ENCODE measurements at places on chromosomes 12 and 14.
A peak's percentile ranks its signal among the peaks of the same experiment; 100 is the strongest.

DNA sequence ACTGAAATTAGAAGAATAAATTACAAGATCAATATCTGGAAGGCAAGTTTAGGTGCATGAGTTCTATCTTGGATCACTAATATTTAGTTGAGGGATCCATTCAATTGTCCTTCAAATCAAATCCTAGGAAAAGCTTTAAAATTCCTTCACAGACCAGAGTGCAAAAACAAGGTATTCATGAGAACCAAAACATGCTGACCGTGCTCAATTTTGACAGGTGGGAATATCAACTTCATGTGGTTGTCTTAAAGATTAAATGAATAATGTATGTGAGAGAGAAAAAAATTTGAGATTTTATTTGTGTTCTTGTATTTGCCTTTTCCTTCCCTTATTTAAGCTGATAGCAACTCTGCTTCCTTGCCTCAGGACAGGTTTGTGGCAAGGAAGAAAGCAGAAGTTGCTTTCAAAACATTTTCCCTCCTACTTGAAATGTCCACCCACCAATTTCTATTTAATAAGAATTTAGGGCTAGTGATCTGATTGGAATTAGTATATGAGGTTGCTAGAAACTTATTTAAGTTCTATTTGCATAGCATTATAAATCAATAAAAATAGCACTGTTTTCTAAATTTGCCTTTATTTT, 4.9 kb upstream of the PPP1R12A start:
- no peak for DNase-seq

DNA sequence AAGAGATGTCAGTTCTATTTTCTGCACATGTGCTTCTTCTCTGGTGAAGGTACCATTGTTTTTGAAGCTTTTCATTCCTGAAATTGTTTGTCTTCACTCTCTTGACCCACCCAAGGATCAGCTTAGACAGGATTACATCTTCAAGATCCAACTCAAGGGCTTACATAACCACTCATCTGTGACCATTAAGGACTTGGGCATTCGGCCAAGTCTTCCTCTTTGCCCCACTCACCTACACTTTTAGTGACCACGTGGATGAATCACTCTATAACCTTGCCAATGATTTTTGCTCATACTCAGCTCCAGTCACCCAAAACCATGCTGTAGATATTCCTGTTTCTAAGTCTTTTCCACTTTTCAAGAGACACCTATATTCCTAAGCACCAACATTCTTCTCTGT, 36.5 kb upstream of the SSTR1 start:
- DNase-seq = peak; percentile 55

DNA sequence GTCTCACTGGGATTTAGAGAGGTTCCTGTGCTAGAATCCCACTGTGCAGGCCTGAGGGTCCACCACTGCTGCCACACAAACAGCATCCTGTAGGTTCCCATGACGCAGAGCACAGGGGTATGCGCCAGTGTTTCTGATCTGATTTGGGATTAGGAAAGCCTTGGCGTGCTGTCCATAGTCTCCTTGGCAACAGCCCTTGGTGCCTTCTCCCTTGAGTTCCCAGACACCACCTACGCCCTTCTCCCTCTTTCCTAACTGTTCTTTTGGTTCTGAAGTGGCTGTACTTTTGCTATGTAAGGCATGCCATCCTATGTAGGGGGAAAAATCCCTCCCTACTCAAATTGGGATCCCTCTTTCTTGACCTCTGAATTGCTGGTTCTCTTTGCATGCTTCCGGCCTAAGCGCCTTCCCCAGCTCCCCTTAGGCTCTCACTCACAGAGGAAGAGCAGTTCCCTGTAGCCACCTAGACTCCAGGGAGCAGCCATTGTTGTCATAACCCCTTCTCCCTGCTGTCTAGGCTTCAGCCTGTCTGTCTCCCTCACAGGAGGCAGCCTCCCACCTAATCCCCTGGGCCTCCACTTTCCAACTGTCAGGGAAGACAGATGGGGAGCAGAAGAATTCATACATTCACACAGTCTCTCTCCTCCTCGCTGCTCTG, 14.8 kb upstream of the RIC8B start:
- DNase-seq = no peak

DNA sequence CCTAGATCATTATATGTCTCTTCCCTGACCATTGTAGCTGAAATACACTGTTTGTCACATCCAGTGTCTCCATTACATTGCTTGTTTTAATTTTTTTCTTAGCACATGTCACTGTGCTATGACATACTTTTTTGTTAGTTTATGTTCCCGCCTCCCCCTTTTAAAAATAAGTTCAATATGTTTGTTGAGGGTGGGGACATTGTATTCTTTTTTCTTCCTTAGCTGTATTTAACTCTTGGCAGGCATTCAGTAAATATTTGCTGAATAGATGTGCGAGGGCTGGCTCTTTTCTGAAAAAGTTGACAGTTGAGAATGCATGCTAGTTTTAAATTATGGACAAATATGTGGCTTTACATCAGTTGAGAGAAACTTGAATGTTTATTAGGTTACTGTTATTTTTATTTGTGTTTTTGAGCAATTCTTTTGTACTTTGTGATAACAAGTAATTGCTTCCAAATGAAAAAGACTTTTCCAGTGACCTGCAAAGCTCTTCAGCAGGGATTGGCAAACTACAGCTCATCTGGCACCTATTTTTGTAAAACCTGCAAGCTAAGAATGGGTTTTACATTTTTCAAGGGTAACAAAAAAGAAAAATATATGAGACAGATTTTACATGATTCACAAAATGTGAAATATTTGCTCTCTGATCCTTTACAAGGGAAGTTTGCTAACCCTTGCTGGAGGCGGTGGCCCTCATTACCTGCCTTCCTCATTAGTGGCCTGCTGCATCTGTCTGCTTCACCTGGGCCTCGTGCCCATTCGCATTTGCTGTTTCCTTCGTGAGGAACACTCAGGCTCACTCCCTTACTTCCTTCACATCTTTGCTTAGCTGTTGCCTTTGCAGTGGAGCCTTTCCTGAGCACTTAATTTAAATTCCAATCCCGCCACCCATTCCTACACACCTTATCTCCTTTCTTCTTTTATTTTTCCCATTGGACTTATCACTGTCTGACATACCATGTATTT, 229.4 kb downstream of the ERC1 start:
- DNase-seq = no peak

- no peak for DNase-seq
Measured at GRCh38 chr12:120103044-120103338, 13.6 kb downstream of the RAB35 start.

GRCh38 chr14:81669308-81669707, 135.7 kb upstream of the SEL1L start:
- no peak for DNase-seq

GRCh38 chr12:13039328-13039956, 4.7 kb upstream of the FAM234B start:
- DNase-seq = no peak

DNA sequence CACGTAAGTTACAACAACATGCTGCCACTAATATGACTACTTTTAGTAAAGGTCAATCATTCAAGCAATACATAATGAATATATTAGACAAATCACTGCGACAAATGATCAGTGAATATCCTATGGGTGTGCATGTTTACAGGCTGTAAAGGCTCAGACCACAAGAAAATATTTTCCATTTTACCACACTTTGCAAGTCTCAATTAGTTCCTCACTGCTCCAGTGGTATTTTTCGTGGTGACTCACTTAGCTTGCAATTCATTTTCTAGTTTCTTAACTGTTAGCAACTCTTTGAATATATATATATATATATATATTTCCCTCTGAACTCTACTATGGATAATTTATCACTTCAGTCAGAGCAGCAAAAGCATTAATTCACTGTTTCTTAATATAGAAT, 96.9 kb downstream of the EML5 start:
- DNase-seq = peak; percentile 49

GRCh38 chr12:55548756-55549155, 646 bp upstream of the OR6C4 start:
- no peak for DNase-seq

GRCh38 chr12:67315661-67316060, 46.5 kb downstream of the CAND1 start:
- DNase-seq = no peak

- no peak for DNase-seq
Measured at GRCh38 chr12:123744836-123745235, 17.3 kb upstream of the DNAH10 start.

DNA sequence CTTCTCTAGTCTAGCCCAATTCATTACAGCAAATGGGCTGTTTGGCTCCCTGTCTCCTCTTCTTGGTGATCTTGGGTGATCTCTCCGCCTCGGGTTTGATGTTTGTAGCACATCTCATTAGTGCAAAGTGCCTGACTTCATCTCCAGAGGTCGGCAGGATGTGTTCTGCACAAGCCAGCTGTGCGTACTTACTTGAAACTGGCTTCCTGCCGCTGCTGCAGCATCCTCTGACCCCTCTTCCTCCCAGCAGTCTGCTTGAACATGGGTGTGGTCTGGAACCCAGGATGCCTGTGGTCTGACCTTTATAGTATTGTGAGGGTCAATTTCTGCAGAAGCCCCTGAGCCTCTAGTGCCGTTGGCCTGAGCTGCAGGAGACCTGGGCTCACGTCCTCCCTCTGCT, 99.2 kb downstream of the BEGAIN start:
- DNase-seq = no peak

GRCh38 chr12:107501681-107502080, 183.9 kb upstream of the PWP1 start:
- no peak for DNase-seq

GRCh38 chr14:73235531-73236155, 1.7 kb upstream of the PAPLN start:
- DNase-seq = no peak

DNA sequence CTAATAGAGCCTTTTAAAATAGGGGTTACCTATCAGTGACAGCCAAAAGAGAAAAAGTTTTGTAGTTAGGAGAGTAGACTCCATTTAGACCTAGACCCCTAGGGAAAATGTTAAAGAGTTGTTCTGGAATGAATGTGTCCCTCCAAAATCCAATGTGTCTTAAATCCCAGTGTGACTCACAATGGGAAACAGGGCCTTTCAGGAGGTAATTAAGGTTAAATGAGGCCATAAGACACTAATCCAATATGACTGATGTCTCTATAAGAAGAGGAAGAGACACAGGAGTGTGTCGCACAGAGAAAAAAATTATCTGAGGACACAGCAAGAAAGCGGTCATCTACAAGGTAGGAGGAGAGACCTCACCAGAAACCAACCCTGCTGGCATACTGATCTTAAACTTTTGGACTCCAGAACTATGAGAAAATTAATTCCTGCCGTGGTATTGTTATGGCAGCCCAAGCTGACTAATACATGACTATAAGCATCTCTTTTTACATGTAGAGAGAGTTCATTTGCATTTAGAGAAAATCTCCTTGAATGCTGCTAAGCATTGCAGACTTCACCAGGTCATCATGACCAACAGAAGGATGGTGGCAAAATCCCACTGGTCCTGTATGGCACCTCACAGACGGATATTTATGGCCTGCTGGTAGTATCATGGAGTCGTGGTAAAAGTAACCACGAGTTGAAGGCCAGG, 259.6 kb upstream of the TMTC1 start:
- peak; percentile 37 for DNase-seq

DNA sequence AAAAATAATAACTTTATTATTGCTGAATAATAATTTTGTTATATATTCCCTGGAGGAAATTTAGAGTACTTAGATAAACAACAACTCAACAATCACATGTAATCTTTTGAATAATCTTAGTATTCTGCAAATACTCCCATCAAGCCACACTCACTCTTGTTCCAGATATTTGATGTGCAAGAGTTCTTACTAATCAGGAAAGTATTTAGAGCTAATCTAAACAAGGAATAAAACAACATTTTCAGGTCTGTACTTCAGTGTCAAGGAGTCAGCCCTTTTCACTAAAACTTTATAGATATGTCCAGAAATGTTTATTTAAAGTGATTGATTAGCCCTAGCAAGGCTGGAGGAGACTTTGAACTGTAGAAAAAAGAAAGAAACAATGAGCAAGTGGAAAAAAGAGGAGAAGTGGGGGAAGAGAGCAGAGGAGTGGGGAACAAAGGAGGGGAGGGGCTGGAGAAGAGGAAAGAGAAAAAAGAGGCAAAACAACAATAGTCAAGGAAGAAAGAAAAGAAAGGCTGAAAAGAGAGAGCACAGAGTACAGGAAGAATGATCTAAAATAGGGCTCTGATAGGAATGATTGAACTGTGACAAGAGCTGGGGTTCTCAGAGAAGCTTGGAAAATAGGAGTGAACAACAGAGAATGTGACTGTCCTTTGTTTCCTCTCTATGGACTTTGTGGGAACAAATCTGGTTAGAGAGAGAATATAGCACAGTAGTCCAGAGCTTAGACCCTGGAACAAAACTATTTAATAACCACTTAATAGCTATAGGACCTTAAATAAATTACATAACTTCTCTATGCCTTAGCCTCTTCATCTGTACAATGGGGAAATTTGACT, 238.7 kb downstream of the AKAP6 start:
- peak; percentile 80 for DNase-seq

GRCh38 chr12:28937196-28937595, 211.9 kb upstream of the FAR2 start:
- peak; percentile 35 for DNase-seq

- DNase-seq = peak; percentile 48
Measured at GRCh38 chr14:40188006-40188405, 755.8 kb upstream of the FBXO33 start.

- DNase-seq = no peak
Measured at GRCh38 chr12:104763168-104763805, 194.8 kb downstream of the SLC41A2 start.

DNA sequence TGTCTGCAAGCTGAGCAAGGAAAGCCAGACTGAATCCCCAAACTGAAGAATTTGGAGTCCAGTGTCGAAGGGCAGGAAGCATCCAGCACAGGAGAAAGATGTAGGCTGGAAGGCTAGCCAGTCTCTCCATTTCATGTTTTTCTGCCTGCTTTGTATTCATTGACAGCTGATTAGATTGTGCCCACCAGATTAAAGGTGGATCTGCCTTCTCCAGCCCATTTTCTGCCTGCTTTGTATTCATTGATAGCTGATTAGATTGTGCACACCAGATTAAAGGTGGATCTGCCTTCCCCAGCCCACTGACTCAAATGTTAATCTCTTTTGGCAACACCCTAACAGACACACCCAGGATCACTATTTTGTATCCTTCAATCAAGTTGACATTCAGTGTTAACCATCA, 85.3 kb downstream of the PLBD1 start:
- no peak for DNase-seq

GRCh38 chr14:86430853-86431252, 900.9 kb downstream of the FLRT2 start:
- no peak for DNase-seq

DNA sequence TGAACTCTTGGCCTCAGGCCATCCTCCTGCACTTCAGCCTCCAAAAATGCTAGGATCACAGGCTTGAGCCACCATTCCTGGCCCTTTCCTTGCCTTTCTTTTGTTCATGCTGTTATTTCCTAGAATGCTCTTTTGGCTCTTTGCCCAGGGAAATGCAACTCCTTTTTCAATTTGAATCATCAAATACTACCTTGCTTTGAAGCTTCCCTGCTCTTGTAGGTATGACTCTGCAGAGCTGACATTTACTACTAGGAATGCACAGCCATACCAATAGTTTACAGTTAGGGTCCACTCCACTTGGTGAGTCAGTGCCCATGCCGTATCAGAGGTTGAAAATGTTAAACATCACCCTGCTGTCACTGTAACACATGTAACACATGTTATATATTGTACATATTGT, 107.0 kb upstream of the CRY1 start:
- DNase-seq = peak; percentile 87
